Activated CD8-positive, alpha-beta memory T cell treated with anti-CD3 and anti-CD28 coated beads, Interleukin-2, amount 10 ng/mL, durations not matched to agents 7 days and 5 days (primary cell): ENCODE measurements at places on chromosomes 11 and 22.
A peak's percentile ranks its signal among the peaks of the same experiment; 100 is the strongest.

- peak; percentile 40 for DNase-seq
- H3K27me3 ChIP-seq: peaks cover 39% of the 10 kb centered on the region
- H3K4me1 ChIP-seq: peaks cover 4% of the 10 kb centered on the region
- H3K27ac ChIP-seq: no peak overlapping the region
- peaks cover 1% of the 10 kb centered on the region for H3K36me3 ChIP-seq
- H3K4me3 ChIP-seq: no peak overlapping the region
These were observed 21.7 kb downstream of the CHST1 start for GRCh38 chr11:45643598-45644260.

GRCh38 chr22:20063271-20064139, 16.5 kb upstream of the DGCR8 start:
- H3K27me3 ChIP-seq: no peaks in the 10 kb centered on the region
- H3K4me3 ChIP-seq: no peak overlapping the region
- DNase-seq: no peak
- H3K27ac ChIP-seq: no peak overlapping the region

DNA sequence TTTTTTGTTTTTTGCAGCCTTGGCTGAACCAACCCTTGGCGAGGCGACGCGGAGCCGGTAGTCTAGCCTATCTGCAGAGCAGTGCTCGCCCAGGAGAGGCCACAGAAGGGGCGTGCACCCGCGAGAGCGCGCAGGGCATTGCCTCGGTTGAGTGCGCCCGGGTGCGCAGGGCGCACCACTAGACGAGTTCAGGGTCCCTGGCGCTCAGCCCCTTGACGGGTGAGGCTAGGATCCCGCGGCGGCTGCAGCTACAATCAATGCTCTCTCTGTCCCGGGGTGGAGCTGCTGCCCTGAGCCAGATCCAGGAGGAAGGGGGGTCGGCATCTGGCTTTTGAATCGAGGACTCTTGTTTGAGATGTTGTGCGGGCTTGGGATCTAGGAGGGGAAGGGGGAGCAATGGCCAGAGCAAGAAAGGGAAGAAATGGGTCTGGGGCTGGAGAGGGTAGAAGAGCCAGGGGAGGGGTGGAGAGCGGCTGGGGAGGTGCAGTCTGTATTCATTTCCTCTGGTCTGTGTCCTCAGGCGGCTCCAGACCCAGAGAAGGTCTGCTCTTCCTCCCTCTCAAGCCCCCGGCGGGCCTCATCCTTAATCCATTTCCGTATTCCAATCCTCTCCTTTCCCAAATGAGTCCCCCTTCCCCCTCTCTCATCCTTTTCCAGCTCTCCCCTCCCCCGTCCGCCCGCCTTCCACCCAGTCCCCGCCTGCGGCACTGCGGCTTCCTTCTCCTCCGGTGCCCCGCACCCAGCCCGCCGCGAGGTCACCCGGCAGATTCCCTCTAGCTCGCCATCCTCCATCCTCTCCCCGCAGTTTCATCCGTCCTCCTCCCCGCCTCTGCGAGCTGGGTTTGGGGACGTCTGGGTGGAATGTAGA, 797 bp downstream of the THY1 start:
- H3K4me1 ChIP-seq: peaks cover 11% of the 10 kb centered on the region
- H3K27me3 ChIP-seq: peaks cover 55% of the 10 kb centered on the region
- no peaks in the 10 kb centered on the region for H3K36me3 ChIP-seq
- H3K4me3 ChIP-seq: no peak overlapping the region

- DNase-seq: no peak
- peaks cover 1% of the 10 kb centered on the region for H3K4me1 ChIP-seq
- no peak overlapping the region for H3K27ac ChIP-seq
- no peak overlapping the region for H3K4me3 ChIP-seq
- H3K36me3 ChIP-seq: no peaks in the 10 kb centered on the region
These were observed 126.3 kb downstream of the MPPED2 start for GRCh38 chr11:30459821-30460220.

DNA sequence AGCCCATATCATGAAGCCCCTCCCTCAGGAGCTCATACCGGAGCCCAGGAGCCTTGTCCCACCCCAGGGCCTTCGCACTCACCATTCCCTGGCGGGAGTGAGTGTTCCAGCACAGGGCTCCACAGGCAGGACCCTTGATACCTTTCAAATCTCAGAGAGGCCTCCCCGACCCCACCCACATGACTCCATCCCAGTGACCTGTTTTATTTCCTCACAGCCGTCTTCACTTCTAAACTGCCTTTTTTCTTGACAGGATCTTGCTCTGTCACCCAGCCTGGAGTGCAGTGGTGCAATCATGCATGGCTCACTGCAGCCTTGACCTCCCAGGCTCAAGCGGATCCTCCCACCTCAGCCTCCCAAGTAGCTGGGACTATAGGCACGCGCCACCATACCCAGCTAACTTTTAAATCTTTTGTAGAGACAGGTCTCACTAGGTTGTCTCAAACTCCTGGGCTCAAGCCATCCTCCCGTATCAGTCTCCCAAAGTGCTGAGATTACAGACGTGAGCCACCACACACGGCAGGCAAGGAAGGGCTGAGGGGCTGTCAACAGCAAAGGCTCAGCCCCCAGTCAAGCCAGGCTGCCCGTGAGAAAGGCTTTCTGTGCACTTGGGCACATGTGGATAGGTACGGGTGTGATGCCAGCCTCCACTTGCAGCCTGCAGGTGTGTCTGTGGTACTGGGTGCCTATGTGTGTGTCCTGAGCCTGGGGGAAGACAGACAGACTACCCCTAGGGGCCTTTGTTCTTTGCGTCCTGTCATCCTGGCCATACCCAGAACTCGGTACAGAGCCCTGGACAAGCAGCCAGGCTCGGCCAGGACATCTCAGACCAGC, 9.3 kb downstream of the RPL3 start:
- H3K27ac ChIP-seq: peak overlapping the region; percentile 41
- H3K27me3 ChIP-seq: no peaks in the 10 kb centered on the region
- H3K4me1 ChIP-seq: peaks cover 29% of the 10 kb centered on the region
- peaks cover 33% of the 10 kb centered on the region for H3K36me3 ChIP-seq
- no peak for DNase-seq
- no peak overlapping the region for H3K4me3 ChIP-seq

DNA sequence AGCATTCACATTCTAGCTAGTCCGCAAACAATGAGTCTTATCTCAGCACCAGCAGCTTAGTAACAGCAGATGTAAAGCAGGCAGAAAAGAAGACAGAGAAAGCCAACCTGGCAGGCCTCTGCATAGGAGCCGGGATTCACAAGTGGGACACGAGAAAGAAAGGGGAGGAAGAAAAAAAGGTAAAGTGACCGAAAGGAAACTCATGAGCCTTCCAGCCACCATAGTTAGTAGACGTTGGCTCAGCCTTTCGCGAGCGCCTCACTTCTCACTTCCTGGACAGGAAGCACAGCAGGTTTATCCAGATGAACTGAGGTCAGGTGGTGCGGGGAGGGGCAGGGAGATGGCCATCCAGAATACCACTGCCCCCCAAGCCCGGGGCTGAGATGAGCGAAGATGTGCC, 19.7 kb upstream of the KAT5 start:
- H3K4me1 ChIP-seq: peaks cover 4% of the 10 kb centered on the region
- no peaks in the 10 kb centered on the region for H3K27me3 ChIP-seq
- DNase-seq: no peak
- no peak overlapping the region for H3K27ac ChIP-seq
- no peaks in the 10 kb centered on the region for H3K36me3 ChIP-seq

- H3K27me3 ChIP-seq: no peaks in the 10 kb centered on the region
- no peaks in the 10 kb centered on the region for H3K4me1 ChIP-seq
- no peak for DNase-seq
- no peak overlapping the region for H3K27ac ChIP-seq
- H3K36me3 ChIP-seq: peaks cover 43% of the 10 kb centered on the region
These were observed 40.6 kb downstream of the OSBP start for GRCh38 chr11:59574932-59575502.
